Stimulated activated CD4-positive, alpha-beta T cell treated with anti-CD3 and anti-CD28 coated beads, Interleukin-1b, Interleukin-23, amount 100 ng/mL, for 24 hours (primary cell): ENCODE measurements at places on chromosomes 5 and 9.
A peak's percentile ranks its signal among the peaks of the same experiment; 100 is the strongest.

GRCh38 chr9:1837453-1838084 lies 177.6 kb upstream of the SMARCA2 start:
- no peak for DNase-seq

DNA sequence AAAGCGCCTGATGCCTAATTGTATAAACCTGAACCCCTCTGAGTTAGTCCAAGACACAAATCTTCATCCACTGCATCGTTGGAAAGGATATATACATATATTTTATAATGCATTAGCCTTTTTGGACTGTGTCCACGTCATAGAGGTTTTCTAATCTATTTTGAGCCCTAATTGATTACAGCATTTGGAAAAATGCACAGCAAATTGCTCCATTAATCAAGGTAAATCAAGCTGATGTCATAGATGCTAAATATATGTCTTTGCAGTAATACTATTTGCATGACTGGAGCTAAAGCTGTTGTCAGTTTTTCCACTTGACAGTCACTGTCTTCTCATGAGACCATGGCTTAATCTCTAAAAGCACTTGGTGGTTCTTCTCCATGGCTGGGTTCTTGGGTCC lies 483.5 kb upstream of the TNC start:
- no peak for DNase-seq

DNA sequence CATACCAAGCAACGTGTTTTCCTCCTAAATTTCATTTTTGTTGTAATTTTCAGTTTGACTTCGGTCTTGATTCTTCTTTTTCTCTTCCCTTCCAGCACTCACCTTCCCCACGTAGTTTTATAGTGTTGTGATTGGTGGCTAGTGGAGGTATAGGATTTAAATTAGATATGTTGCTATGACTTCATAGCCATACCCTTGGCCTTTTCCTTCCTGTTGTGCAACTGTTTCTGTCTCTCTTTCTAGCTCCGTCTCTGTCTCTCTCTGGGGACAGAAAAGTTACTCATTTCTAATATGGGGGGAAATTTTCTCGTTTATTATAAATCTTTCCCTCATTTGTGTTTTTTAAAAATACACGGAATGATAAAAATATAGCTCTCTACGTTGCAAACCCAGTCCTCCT lies 20.6 kb upstream of the C5orf24 start:
- no peak for DNase-seq

- no peak for DNase-seq
These were observed 18.1 kb downstream of the LPCAT1 start for GRCh38 chr5:1505506-1506241.

GRCh38 chr5:458547-459353 lies 15.8 kb downstream of the EXOC3 start:
- peak; percentile 67 for DNase-seq
